ENCODE measurements at places on chromosomes 5 and 9.

GRCh38 chr5:127446626-127447025 lies 70.8 kb upstream of the PRRC1 start:
- no peak for DNase-seq

DNA sequence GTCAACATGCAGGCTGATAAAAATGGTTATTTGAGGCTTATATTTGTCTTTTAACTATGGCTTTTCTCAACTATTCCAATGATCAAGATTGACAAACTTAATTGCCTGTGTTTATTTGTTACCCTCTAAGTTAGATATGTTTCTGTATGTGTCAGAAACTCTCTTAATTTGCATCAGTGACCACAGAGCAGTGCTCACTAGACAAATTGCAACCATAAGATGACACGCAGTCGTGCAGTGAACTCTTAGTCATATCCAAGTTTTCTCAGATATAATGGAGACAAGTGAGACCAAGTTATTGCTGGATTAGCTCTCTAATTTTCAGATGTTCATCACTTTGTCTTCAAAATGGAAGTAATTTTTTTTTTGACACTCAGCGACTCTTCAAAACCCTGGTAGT lies 342.2 kb upstream of the RFX3 start:
- DNase-seq, result no peak

GRCh38 chr9:131395157-131396098 lies 1.5 kb downstream of the PRRC2B start:
- DNase-seq, result no peak

- no peak for DNase-seq
These were observed 88.0 kb downstream of the SLC44A1 start for GRCh38 chr9:105332471-105332870.

DNA sequence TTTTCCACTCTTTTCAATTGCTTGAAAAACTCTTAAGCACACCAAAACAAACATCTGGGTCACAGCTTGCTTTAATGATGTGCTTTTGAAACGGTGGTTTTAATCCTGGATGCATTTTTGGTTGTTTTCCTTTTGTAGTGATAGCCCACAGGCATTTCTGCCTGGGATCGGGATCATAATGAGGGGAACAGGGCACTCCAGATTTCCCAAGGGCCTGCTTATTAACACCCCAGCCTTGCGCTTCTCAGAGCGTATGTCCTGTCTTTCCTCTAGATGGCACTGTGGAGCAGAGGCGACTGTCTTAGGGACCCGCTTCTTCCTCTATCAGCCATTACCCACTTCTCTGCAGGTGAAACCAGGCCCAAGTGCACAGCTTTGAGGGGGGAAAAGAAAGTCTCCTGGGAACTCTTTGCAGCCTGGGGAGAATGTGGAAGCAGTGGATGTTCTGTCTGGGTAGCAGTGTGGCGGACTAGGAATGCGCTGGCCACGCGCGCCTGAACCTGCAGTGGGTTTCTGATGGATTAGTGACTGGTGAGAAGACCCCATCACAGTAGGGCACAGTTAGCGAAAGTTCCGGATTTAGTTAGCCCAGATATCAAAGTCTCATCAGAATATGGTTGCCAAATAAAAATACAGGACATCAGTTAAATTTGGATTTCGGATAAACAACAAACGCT lies 190.1 kb downstream of the GNA14 start:
- peak; percentile 67 for DNase-seq

DNA sequence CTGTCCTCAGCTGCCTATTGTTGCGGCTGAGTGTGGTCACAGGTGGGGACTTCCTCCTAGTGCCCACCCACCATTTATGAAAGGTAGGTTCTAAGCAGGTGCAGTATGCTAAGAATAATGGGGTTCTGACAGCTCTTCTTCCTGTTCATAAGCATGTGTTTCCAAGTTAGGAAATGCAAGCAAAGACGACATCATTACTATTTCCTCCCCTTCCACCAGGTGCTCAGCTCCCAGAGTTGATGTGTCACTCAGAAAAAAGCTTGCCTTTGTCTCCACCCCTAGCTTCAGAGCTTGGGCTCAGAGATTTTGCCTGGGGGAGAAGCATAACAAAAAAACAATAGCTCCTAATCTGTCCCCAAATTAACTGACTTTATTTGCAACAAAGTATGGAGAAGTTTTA lies 1076.7 kb downstream of the NR2F1-AS1 start:
- no peak for DNase-seq
